ENCODE measurements at places on chromosomes 12 and 14. TPM values are rescaled to one million over a fixed set of nuclear protein-coding genes. Genes with fewer than 3 reads are reported as not detected.

- H3K36me3 ChIP-seq: no peaks in the 10 kb centered on the region
- no peaks in the 10 kb centered on the region for H3K4me1 ChIP-seq
- no peaks in the 10 kb centered on the region for H3K27me3 ChIP-seq
- no peak overlapping the region for H3K27ac ChIP-seq
Observed at GRCh38 chr12:113528606-113529293, 57.1 kb upstream of the LHX5 start.

Gene ASPG
- total RNA-seq: 0.14 TPM

Gene CLEC9A
- total RNA-seq: not detected

Gene DHH
- total RNA-seq: 1.2 TPM

GRCh38 chr12:115088995-115089841 is 405.2 kb upstream of the TBX3 start:
- no peaks in the 10 kb centered on the region for H3K27me3 ChIP-seq
- no peak overlapping the region for H3K27ac ChIP-seq
- no peak overlapping the region for H3K4me3 ChIP-seq
- no peaks in the 10 kb centered on the region for H3K4me1 ChIP-seq
- DNase-seq: no peak

Gene BRF1
- total RNA-seq: 49.4 TPM
